ENCODE measurements at places on chromosomes 1 and 21.

- no peak for DNase-seq
These were observed 3.4 kb downstream of the ADGRB2 start for GRCh38 chr1:31760471-31761470.

DNA sequence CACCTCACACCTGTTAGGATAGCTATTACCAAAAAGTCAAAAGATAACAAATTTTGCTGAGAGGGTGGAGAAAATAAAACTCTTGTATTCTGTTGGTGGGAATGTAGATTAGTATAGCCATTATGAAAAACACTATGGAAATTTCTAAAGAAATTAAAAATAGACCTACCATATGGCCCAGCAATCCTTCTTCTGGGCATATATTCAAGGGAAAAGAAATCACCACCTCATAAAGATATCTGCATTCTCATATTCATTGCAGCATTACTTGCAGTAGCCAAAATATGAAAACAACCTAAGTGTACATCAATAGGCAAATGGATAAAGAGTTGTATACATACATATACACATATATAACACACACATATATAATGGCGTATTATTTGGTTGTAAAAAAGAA, 791.6 kb upstream of the RGS18 start:
- no peak for DNase-seq

GRCh38 chr1:229171934-229172333, 99.0 kb upstream of the RAB4A start:
- no peak for DNase-seq

GRCh38 chr1:5577255-5578040, 414.8 kb downstream of the NPHP4 start:
- no peak for DNase-seq

Measured in DMS 273 treated with DMSO at 0.1 percent for 48 hours (cell line).